Central memory CD8-positive, alpha-beta T cell (primary cell): ENCODE measurements at places on chromosomes 12 and 14.

- DNase-seq, result no peak
Measured at GRCh38 chr14:69650948-69651369, 39.6 kb downstream of the SUSD6 start.

GRCh38 chr14:70646705-70647104 is 5.0 kb downstream of the TTC9 start:
- DNase-seq, result no peak

GRCh38 chr14:63852271-63852816 is 460 bp upstream of the SYNE2 start:
- no peak for DNase-seq

DNA sequence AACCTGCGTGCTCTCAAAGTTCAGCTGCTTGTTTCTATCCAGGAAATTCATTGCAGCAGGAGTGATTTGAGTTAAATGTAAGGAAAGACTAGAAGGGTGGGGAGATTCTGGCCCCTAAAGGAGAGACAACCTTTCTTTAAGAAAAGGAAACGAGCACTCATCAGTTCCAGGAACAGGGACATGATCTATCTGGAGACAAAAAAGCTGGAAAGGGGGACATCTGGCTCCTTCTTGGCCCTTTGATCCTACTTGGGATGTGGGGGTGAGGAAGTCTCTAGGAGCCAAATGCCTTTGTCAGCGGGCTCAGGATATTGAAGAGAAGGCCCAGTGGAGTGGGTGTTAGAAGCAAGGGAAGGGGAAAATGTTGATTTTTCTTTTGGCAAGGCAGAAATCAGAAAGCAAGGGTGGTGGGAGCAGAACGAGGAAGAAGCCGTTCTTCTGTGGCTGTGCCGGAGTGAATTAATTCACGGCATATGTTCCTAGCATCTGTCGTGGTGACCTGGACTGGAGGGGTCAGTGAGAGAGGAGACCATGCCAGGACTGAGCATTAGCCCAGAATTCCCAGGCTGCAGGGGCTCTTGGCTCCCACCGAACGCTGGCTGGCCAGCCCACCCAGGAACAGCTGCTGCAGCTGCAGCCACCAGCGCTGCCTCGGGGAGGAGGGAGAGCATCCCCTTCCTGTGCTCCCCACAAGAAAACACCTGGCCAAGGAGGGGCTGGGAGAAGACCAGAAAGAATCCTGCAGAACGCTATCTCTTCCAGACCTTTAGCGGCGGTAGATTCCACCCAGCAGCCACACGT is 62.8 kb upstream of the GPATCH2L start:
- no peak for DNase-seq
